Stimulated activated CD8-positive, alpha-beta memory T cell treated with anti-CD3 and anti-CD28 coated beads, Interleukin-12 subunit alpha, Interleukin-12 subunit beta, amount 100 ng/mL, for 1 hour (primary cell): ENCODE measurements at places on chromosomes 6 and 20.

GRCh38 chr20:43983904-43984361 lies 69.3 kb downstream of the TOX2 start:
- no peak for DNase-seq

- DNase-seq, result no peak
These were observed 41.5 kb upstream of the ZNF337 start for GRCh38 chr20:25738198-25738597.

DNA sequence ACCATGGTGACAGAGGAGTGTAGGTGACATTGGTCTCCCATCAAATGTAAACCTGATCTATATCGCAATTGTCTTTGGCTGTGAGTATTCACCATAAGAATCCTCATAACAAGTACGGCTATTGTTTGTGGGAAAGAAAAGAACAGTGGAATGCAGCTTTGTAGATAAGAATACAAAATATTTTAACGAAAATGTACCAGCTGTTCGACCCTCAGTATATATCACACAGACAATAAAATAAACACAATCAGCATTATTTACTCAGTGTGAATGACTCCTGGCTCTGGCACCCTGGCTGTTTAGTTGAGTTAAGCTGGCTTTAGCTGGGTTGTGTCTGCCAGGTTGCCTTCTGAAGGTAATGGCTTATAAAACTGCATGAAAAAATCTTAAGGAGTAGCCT lies 43.4 kb downstream of the SNRNP48 start:
- DNase-seq, result no peak

DNA sequence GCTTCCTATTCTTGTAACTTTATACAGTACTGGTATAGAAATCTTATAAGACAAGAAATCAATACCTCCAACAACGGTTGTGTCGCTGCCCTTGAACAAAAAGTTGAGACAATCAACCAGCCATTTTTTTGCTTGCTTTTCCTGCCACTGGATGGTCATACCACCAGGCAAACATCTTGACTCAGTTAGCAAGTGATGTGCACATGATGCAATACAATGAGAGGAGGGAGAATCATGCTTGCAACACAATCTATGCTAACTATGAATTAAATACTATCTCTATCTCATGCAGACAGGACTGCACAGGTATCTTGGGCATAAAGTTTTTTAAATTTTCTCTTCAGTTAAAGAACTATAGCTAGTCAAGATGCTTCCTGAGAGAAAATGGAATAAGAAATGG lies 877.7 kb upstream of the CITED2 start:
- DNase-seq, result no peak

DNA sequence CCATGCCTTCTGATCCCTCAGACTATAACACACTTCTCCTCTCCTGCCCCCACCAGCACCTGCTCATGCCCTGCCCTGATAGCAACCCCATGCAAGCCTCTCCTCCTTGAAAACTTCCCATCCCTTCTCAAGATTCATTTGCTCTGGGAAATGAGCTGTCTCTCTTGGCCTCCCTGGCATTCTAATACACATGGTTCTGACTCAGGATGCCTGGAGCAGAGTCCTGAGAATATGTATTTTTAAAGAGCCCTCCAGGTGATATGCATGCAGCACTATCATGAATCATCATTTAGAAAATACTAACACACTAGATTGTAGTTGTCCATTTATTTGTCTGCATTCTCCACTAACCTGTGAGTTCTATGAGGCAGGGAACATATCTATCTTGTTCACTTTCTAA lies 26.6 kb downstream of the HDGFL1 start:
- no peak for DNase-seq

DNA sequence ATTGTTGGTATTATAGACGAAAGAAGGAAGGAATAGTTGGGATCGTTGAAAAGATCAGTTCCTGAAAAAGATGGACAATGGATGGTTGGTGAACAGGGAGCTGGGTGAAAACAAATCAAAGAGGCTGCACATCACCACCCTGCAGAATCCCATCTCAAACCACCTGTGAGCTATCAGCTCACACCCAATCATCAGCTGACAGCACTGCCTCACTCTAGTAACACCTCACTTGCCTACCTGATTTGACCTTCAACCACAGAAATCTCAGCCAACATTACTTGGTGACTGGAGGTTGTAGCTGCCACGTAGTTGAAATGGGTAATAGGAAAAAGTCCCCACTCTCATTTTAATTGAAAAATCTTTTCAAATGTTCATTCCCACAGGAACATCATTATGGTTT lies 101.8 kb upstream of the DST start:
- no peak for DNase-seq

GRCh38 chr6:112321322-112321721 lies 25.8 kb upstream of the RFPL4B start:
- DNase-seq, result no peak
